ENCODE measurements at places on chromosomes 11 and 22.

GRCh38 chr22:41682033-41682807 lies 6.4 kb downstream of the SNU13 start:
- peak; percentile 80 for DNase-seq

GRCh38 chr11:104837969-104838639 lies 60.2 kb downstream of the CASP12 start:
- DNase-seq: no peak

- no peak for DNase-seq
Measured at GRCh38 chr11:130103296-130103814, 33.7 kb downstream of the APLP2 start.

- no peak for DNase-seq
Measured at GRCh38 chr22:40694411-40694810, 15.1 kb downstream of the MCHR1 start.

GRCh38 chr11:113951537-113951936 lies 23.4 kb upstream of the HTR3A start:
- no peak for DNase-seq

GRCh38 chr11:63804259-63804658 lies 9.0 kb upstream of the SPINDOC start:
- DNase-seq: no peak

DNA sequence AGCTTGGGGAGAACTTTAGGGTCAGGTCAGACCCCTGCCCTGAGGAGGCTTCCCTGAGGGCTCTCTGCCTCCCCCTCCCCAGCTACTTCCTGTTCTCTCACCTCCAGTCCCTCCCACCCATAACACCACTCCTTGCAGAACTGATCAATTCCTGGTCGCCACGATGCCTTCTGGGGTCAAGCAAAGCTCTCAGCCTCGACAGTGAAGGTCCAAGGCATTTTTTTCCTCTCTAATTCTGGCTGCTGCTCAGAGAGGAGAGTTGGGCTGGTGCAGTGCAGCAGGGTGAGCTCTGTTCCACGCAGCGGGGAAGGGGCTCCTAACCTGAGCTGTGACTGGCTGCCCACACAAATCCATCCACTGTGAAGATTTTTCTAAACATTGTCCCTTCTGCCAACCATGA lies 628.4 kb downstream of the BRD1 start:
- no peak for DNase-seq

DNA sequence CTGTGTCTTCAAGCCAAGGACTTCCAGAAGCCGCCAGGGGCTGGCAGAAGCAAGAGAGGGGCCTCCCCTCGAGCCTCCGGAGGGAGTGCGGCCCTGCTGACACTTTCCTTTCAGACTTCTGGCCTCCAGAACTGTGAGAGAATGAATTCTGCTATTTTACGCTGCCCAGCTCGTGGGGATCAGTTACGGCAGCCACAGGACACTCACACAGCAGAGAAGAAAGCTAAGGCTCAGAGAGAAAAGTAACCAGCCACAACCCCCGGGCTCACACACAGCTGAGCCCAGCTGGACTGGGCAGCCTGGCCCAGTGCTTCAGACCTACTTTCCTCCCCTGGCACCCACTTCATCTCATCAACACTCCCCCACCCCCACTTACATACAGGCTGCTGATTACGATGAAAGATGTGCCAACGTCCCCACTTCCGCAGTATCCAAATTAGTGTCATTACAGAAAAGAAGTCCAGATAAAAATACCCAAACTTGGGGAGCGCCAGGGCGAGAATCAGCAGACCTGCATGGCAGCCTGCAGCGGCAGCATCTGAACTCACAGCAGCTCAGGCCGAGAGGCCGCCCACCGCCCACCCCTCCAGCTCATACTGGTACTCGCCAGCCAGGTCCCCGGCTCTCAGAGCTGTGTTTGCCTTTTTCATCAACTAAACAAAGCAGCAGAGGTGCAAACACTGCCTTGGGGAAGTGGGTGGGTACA lies 15.3 kb downstream of the PHF21B start:
- no peak for DNase-seq

DNA sequence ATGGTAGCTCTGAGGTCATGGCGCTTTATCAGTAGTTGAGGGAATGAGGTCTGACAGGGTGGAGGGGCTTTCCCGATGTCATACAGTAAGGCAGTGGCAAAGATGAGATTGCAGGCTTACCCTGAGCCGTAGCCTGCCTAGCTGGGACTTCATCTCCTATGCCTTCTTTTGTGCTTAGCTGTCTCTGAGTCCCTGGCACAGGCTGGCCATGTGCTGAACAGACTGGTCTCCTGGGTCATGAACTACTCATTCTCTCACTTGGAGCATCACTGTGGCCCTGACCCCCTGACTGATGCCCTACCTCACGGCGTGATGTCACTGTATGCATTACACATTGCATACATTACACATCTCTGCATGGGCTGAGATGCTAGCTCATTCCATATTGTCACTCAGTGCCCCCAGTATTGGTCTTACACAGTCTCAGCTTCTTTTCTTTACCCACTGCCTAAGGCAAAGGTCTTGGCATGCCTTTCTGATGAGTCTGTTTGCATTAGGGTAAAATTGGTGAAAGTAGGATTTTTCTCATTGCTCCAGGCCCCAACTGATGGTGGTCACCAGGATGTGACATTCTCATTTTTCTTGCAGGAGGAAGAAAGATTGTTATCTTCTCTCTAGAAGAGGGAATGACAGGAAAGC lies 389.4 kb upstream of the CADM1 start:
- DNase-seq: no peak

GRCh38 chr11:35313760-35314153 lies 105.6 kb downstream of the SLC1A2 start:
- DNase-seq: no peak

- no peak for DNase-seq
Measured at GRCh38 chr11:84319863-84320262, 1033.7 kb upstream of the CCDC90B start.

DNA sequence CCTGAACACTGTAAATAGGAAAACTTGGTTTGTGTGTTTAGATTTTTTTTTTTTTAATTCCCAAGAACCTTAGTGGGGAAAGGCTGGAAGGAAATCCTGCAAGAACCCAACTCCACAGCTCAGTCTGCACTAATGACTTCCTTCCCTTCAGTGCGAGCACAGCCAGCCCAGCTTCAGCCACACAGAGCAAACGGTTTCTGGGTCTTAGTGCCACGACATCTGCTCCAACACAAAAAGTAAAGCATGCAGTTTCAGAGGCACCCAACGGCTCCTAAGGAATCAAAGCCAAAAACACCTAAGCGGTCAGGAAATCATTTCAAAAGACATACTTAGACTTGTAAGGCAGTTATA lies 236.1 kb downstream of the TTC28 start:
- DNase-seq: no peak

DNA sequence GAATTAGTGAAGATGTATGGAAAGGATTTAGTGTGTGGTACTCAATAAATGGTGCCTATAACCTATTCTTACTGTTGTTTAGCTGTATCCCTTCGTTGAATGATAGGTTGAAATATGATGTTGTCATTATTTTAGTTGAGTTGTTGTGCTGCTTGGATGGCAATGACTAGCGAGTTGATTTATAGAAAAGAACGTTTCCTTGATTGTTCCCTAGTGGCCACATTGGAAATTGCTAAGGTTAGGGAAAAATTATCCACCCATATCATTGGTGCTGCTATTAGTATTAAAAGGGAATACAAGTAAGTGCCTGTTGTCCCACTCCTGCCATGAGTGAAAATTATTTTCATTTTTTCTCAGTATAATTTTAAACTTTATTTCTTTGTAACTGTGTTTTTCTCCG lies 14.5 kb downstream of the EMSY start:
- no peak for DNase-seq

DNA sequence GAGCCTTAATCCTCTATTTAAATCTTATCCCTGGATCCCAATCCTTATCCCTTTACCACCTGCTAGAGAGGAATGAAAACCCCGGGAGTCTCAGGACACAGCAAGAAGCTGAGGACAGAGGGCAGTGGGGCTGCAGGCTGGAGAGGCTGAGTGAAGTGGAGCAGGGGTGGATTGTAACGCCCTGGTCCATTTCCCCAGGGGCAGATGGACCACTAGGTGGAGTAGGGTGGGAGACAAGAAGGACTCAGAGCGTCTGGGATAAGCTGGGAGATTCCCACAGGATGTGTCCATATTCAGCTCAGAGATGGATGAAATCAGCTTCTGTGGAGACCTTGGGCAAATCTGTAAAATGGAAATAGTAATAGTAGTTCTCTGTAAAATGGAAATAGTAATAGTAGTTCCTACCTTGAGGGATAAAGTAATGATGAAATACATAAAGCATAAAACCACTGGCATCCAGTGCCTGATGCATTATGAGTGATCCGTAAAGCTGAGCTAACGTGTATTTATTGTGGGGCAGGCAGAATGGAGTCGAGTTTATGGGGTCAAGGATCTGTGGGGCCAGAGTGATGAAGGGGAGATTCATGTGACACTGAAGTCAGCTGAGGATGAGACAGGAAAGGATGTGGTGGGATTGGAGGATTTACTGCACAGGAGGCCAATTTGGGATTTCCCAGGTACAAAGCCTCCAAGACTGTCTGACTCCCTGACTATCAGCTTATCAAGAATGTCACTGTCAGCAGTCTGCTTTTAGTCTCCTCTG lies 1.9 kb upstream of the ROBO4 start:
- DNase-seq: no peak

- no peak for DNase-seq
Measured at GRCh38 chr22:26545827-26546226, 33.6 kb upstream of the TFIP11 start.

GRCh38 chr11:45332276-45332934 lies 46.3 kb upstream of the SYT13 start:
- DNase-seq: peak; percentile 6

DNA sequence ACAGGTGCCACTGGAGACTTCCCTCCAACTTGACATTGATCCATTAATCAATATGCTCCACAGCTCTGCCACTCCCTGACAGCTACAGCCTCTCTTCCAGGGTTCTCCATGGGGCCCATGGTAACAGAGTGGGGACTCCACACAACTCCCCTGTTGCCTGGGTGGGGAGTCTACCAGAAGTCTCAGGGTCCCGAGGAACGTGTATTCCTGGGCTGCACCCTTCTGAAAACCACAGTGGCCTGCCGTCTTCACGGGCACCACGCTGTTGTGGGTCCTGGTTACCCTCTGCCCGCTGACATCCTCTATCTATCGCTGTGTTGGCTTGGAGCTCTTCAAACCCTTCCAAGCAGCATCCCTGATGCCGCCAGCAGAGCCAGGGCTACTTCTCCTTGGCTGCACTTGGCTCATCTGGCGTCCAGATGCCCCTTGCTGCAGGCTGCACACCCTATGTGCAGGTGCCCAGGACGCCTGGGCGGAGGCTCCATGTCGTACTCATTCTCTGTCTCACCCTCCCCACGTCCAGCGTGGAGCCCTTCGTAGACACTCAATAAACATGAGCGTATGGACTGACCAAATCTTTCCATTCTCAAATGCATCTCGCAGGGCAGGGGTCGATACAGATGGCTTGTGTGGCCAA lies 1341.8 kb downstream of the TBC1D22A start:
- DNase-seq: no peak

Measured in stimulated activated CD4-positive, alpha-beta T cell treated with anti-CD3 and anti-CD28 coated beads, Interleukin-4, amount 100 ng/mL, for 4 hours (primary cell).